ENCODE measurements at places on chromosomes 6 and 20. TPM values are rescaled to one million over a fixed set of nuclear protein-coding genes. Genes with fewer than 3 reads are reported as not detected.

The RWDD2A gene
- total RNA-seq: 1.4 TPM

The LKAAEAR1 gene
- 1.8 TPM for total RNA-seq

The IMPG1 gene
- total RNA-seq: not detected

The DPPA5 gene
- not detected for total RNA-seq

The ADGB gene
- not detected for total RNA-seq

The LY6G6D gene
- not detected for total RNA-seq

The CYB5R4 gene
- 26.3 TPM for total RNA-seq

The SYCP2L gene
- total RNA-seq: 2.4 TPM

The ADGRF5 gene
- total RNA-seq: not detected

The ARMC12 gene
- 0.62 TPM for total RNA-seq

The FAM217A gene
- total RNA-seq: not detected

The VGLL2 gene
- not detected for total RNA-seq

The SH3BGRL2 gene
- 0.32 TPM for total RNA-seq

The GMPR gene
- total RNA-seq: 6.5 TPM

The CRISP1 gene
- total RNA-seq: not detected
